ENCODE measurements at places on chromosomes 7 and 10.

GRCh38 chr10:60280475-60280874, 109.2 kb downstream of the ANK3 start:
- DNase-seq: no peak

- no peak for DNase-seq
Observed at GRCh38 chr10:68606918-68607317, 46.8 kb downstream of the TET1 start.

- no peak for DNase-seq
Observed at GRCh38 chr10:126569513-126570244, 100.8 kb downstream of the C10orf90 start.

- DNase-seq: no peak
Observed at GRCh38 chr7:75909521-75910132, 5.3 kb upstream of the POR start.

DNA sequence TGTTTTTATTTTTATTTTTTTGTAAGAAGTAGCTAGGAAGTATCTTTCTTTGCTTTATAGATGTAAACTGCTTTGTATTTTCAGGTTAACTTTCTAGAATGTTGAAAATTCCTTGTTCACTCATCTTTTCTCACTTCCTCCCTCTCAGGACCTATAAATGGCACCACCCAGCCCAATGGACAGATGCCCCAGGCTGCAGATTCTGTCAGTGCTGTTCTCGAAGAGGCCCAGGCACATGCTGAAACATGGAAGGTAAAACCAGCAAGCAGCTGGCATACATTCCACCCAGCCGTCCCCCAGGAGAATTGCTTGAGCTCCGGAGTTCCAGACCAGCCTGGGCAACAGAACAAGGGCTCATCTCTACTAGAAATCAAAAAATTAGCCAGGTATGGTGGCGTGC, 47.1 kb upstream of the PDSS1 start:
- no peak for DNase-seq

DNA sequence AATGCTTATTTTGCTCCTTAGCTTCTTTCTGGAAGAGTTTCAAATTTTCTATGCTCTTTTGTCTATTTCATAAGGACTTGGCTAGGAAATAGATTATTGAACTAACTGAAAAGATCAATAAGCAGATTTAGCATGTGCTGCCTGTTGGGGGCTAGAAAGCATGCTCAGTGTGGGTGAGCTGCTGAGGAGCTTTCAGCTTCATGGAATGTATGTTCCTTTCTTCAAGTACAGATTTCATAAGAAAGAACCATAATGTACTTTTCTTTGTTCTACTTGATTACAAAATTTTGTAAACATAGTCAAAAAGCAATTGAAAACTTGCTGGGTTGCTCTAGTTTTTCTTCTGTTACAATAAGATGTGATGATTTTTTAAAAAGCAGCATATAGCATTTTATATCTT, 73.8 kb downstream of the TAF3 start:
- no peak for DNase-seq

DNA sequence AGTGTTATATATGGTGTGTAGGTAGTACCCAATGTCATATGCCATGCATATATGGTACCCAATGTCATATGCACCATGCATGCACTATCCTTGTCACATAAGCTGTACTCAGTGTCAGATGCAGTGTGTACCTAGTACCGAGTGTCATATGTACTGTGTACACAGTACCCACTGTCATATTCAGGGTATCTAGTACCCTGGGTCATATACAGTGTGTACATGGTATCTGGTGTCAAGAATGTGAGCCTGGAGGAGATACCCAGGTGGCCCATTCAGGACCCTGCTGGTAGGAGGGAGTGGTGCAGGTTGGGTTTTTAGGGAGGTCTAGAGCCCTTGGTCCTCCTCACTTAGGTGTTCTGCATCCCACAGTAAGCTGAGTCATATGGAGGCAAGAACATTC, 1.8 kb downstream of the ZMYND11 start:
- DNase-seq: no peak

GRCh38 chr10:3045471-3046209, 21.7 kb upstream of the PFKP start:
- DNase-seq: no peak

DNA sequence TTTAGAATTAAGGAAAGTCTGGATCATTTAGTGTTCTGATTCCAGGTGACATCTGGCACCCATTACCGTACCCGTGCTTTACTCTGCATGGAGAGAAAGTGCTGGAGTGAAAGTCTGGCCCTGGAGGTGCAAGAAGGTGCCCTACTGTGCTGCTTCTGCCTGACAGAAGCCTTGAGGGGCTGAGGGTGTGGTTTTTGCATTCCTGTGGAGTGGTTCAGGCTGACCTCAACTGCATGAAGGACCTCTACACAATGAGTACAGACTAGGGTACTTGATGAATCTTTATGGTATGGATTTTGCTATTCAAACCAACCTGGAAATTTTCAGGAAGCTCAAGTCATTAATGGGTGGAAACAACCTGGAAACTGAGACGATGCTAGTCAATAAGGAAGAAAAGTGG, 45.1 kb upstream of the GSAP start:
- DNase-seq: no peak

DNA sequence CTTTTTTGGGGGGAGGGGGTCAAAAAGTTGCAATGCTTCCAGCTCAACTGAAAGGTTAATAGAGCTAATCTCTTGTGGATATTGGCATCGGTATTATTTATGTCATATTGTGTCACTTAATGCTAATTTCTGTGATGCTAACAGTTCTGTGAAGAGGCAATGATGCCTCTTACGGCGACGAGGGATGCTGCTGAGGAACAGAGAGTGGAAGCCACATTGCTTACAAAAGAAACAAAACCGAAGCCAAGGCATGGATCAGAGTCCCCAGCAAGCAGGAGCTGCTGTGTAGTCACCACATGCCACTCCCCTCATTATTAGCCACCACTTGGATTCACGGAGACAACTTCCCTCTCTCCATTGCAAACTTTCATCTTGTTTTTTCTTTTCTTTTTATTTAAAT, 536.5 kb upstream of the MGMT start:
- DNase-seq: no peak

- no peak for DNase-seq
Observed at GRCh38 chr10:29957907-29958331, 101.5 kb downstream of the JCAD start.

DNA sequence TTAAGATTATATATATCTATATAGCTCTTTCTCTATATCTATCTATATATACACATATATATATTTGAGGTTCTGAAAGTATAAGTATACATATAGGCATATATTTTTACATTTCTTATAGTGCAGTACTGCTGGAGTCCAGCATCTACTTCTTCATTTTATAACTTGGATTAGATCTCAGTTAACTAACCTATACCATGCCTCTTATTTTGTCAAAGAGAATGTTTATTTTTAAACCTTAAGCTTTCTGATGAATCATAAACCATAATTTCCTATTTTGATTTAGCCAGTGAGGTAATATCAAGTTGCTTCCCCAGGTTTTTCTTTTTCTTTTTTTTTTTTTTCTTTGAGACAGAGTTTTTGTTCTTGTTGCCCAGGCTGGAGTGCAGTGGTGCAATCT, 8.1 kb downstream of the ZNF32 start:
- DNase-seq: no peak

- DNase-seq: no peak
Observed at GRCh38 chr7:20200361-20200760, 16.8 kb downstream of the MACC1 start.

GRCh38 chr10:58081353-58081752, 186.3 kb downstream of the IPMK start:
- no peak for DNase-seq

DNA sequence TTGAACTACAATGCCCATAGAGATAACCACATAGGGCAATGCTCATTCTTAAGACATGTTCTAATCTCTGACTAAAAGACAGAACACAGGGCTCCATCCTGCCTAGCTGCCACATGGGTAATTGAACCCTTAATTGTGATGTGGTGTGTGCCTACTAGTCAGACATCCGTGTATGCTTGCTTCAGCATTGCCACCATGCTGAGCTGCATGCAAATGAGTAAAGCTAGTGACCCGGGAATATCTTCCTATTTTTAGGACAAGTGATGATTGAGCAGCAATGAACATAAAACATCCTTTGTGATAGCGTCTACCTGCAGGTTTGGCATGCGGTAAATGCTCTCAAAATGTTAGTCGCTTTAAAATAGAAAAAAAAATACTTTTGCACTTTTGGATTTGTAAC, 115.8 kb downstream of the MAGI2 start:
- DNase-seq: no peak

DNA sequence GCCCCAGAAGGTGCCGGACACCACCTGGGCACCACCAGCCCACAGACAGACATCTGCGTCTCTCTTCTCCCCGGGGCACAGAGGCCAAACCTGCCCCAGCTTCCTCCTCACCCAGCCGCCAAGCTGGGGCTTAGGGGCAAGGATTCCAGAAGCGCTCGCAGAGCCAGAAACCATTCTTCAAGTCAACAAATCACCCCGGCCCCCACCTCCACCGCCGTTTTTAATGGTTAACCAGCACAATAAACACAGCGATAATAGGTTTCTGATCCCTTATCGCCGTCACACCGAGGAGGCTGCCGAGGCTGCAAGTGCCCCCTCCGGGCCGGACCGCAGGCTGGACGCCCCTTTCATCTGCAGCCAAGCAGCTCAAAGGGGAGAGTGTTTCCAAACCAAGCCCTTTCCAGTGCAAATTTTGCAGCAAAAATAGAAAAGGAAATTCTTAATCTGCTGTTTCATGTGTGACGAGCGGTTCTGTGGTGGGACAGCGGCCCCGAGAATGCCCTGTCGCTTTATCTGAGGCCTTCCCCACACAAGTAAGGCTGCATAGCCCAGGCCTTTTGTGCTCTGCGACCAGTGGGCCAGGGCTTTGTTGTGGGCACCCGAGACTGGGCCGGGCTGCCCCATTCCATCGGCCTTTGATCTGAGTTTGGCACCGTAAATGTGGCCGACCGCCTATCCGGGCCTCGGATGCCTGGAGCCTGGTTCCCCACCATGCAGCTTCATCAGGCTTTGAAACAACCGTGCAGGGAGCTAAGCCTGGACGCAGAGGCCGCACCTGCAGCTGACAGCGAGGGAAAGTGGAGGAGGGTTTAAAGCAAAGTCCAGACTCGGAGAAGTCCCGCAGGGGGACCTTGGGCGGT, 83.2 kb downstream of the FOXL3 start:
- no peak for DNase-seq

- DNase-seq: no peak
Observed at GRCh38 chr10:131652438-131653139, 248.2 kb upstream of the PPP2R2D start.

DNA sequence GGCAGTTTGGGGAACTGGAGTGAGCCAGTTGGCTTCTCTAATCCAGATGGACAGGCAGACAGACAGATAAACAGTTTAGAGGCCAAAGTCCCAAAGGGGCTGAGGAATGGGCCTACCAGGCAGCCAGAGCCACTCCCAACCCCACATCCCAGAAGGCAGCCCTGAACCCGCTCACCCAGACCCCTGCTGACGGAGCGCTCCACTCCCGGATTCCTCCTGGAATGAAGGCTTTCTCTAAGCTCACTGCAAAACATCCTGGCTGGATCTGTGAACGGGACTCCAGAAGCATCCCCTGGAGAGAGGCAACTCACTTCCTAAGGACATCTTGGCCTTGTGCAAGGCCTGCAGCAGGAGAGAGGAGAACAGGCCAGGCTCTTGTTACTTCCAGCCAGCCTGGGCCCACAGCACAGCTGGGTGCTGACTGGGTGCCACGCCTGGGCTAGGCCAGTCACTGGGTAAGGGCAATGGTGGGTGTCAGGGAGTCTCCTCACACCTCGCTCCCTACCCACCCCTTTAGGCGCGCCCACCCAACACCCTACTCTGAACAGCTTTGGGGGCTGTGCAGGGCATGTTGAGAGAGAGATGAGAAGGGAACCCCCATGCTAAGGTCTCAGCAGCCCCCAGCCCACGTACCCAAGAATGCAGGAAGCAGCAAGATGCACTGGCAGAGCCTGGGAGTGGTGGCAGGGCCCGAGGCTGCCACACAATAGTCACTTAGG, 168.6 kb upstream of the ZMIZ1 start:
- no peak for DNase-seq

DNA sequence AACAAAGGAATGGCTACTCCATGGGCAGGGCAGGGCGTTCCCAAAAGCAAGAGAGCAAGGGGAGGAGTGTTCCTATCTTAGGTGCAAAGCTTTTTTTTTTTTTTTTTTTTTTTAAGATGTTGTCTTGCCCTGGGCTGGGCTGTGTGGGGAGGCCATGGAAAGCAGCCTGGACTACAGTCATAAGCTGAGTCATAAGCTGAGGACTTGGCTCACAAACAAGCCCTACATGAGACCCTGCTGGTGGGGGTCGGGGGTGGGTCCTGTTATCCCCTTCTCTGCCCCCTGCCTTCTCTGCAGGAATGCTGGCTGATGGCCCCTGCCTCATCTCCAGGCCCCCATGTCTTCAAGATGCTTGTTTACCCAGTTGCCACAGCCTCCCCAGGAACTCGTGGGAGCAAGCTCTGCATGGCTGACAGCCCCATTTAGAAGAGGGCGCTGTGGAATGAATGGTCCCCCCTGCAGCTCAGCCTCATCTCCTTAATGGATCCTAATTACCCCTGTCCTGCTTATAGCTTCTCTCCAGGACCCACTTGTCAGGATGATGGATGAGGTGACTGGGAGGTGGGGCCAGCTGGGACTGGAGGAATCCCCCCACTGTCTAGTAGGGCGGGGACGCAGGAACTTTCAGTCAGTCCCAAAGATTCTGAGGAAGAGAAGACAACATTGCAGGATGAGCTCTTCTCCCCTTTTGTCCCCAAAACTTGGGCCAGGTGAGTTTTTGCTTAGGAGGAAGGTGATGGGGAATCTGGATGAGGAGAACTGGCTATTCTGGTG, 340.8 kb upstream of the PODXL start:
- no peak for DNase-seq

DNA sequence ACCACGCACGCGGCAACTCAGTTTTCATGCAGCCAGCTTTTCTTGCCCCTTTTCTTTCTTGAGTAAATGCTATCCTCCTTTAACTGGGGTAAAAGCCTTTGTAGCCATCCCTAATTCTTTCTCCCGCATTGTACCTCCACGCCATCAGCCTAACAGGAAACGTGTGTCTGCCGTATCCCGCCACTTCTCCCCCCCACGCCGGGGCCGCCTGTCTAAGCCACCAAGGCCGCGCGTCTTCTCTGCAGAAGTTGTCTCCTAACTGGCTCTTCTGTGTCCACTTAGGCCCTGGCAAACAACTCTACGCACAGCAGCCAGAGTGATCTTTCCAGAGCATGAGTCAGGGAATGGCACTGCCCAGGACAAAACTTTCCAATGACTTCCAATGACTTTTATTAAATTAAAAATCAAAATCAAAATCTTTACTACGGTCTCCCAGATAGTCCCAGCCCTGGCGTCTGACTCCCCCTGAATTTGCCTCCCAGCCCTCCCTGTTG, 74.6 kb downstream of the XRCC2 start:
- DNase-seq: no peak
